ENCODE measurements at places on chromosomes 11 and 22. TPM values are rescaled to one million over a fixed set of nuclear protein-coding genes. Genes with fewer than 3 reads are reported as not detected.

GRCh38 chr11:45057938-45058646, 88.3 kb upstream of the PRDM11 start:
- H3K27ac ChIP-seq: no peak overlapping the region
- no peaks in the 10 kb centered on the region for H3K36me3 ChIP-seq
- no peaks in the 10 kb centered on the region for H3K4me1 ChIP-seq
- H3K27me3 ChIP-seq: no peaks in the 10 kb centered on the region
- no peak overlapping the region for H3K4me3 ChIP-seq
- no peak for DNase-seq

DNA sequence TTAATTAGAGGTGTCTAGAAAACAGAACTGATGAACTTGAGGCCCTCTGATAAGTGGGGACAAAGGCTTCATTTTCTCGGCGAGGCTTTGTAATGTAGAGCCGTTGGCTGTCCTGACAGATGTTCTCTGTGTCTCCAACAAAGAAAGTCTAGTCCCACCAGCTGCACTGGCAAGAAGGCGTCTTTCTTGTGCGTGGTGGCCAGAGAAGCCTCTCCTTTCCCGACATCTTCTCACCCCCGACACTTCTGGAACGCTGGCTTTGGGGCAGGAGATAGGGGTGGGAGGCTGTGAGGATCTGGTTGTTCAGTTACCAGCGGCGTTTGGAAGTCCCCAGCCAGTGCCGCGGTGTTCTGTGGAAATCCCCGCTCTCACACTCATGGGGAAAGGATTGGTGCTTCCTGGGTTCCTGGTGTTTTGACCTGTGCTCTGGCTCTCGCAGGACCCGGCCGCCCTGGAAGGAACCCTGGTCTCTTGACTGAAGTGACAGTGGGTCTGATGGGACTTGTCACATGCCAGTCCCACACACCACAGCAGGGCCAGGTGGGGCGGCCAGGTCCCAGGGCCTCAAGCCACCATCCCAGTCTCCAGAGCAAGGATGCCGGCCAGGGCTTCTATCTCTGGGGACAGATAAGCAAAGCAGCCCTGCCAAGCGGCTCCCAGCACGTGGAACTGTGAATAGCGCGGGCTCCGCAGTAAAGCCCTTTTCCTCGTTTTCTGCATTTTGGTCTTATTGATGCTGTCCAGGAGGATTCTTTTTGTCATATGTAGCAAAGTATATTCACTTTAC, 23.2 kb downstream of the FADS2 start:
- DNase-seq: no peak
- no peaks in the 10 kb centered on the region for H3K27me3 ChIP-seq
- H3K27ac ChIP-seq: no peak overlapping the region
- peaks cover 10% of the 10 kb centered on the region for H3K36me3 ChIP-seq

The NUP160 gene
- total RNA-seq: 53.9 TPM

The SLC22A25 gene
- total RNA-seq: not detected

GRCh38 chr22:25402160-25402500, 162.3 kb upstream of the GRK3 start:
- peaks cover 71% of the 10 kb centered on the region for H3K4me1 ChIP-seq
- H3K4me3 ChIP-seq: peak overlapping the region; percentile 87
- DNase-seq: no peak
- H3K27me3 ChIP-seq: no peaks in the 10 kb centered on the region

DNA sequence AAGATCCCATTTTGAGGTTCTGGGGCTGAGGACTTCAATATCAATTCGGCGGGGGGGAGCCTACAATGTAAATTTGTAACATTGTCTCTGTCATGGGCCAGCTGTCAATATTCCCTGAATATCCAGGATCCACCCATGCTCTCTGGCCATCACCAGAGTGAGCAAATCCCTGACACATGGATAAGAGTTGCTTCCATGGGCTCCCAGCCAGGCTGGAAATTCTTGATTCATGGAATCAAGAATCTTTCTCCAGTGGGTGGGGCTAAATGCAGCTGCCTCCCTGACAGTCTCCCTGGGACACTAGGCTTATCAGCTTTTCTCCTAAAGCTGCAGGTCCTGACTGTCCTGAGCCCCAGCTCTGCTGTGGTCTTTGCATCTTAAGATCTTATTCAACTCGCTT, 86.9 kb upstream of the IGLL5 start:
- no peak overlapping the region for H3K4me3 ChIP-seq
- no peaks in the 10 kb centered on the region for H3K4me1 ChIP-seq
- no peak for DNase-seq
- H3K27me3 ChIP-seq: no peaks in the 10 kb centered on the region
- H3K36me3 ChIP-seq: no peaks in the 10 kb centered on the region

- no peak overlapping the region for H3K27ac ChIP-seq
- DNase-seq: no peak
- no peak overlapping the region for H3K4me3 ChIP-seq
- H3K27me3 ChIP-seq: no peaks in the 10 kb centered on the region
- H3K4me1 ChIP-seq: no peaks in the 10 kb centered on the region
Measured at GRCh38 chr22:44206696-44207095, 26.0 kb downstream of the PARVG start.

The PI4KA gene
- total RNA-seq: 63.1 TPM

The IFITM5 gene
- total RNA-seq: not detected

The PRG3 gene
- total RNA-seq: not detected

DNA sequence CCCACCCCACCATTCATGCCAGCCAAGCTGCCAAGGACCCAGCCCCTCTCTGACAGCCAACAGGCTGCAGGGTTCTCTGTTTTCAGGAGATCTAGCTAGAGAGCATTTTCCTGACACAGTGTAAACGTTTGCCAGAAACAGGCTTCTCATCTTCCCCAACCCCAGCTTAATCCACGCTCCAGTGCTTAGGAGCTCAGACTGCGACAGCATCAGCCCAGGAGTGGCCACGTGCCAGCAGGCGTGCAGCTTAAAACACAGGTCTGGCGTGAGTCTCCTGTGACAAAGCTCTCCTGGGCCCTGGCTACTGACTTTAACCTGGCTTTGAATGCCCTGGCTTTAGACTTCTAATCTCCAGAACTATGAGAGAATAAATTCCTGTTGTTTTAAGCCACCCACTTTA, 66.6 kb downstream of the GALNT18 start:
- no peaks in the 10 kb centered on the region for H3K36me3 ChIP-seq
- H3K4me1 ChIP-seq: no peaks in the 10 kb centered on the region
- H3K4me3 ChIP-seq: no peak overlapping the region

DNA sequence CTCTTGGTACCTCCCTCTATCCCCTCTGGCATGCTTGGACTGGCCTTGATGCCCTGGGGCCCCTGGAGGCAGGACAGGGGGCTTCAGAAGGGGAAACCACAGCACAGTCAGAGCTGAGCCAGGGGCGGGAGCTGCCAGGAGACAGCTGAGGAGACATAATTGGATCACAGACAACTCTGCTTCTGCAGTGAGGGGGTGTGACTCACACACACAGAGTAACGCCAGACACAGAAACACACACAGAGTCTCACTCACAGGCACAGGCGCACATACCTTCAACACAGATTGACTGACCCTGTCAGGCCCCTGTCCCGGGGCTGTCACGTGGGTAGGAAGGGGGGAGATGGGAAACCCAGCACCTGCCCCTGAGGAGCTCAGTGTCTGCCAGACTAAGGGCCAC, 20.6 kb downstream of the STARD10 start:
- DNase-seq: no peak
- no peak overlapping the region for H3K4me3 ChIP-seq
- H3K36me3 ChIP-seq: no peaks in the 10 kb centered on the region
- no peaks in the 10 kb centered on the region for H3K27me3 ChIP-seq

DNA sequence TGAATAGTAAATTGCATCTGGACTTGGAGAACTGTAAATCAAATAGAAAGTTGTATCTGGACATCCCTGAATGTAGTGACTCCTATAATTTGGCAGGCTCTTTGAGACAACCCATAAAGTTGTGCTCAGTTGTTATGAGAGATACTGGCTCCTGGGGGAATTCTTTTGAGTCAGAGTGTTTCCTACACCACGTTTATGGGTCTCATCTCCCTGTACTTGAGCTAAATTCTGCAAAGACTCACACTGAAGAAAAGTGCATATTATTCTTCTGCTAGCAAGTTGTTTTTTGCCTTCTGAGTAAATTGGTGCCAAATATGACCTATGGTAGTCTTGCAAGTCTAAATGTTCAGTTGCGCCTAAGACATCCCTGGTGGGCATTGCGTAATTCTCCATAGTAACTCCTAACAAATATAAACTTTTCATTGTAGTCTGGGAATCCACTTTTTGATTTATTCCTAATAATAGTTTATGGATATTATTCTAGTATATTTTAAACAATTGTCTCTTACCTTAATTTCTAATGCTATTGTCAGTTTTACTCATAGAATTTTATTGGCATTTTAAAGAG, 5.0 kb downstream of the ZNF215 start:
- DNase-seq: no peak
- peaks cover 32% of the 10 kb centered on the region for H3K27me3 ChIP-seq
- no peak overlapping the region for H3K4me3 ChIP-seq

DNA sequence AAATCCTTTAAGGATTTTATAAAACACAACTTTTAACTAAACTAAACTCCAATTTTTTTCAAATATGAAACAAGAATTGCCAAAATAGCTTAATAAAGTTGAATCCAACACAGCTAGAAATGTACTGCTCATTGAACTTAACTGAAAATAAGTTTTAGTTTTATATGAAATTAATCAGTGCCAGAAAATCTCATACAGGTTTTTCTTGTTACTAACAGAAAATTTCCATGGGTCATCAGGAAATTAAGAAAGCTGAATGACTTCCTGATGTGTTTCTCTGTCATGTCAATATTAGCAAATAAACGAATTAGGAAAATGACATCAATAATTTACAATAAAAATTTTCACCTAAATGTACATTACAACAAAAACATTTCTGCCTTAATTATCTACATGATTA, 3.5 kb downstream of the CCDC73 start:
- H3K4me1 ChIP-seq: peaks cover 7% of the 10 kb centered on the region
- H3K36me3 ChIP-seq: no peaks in the 10 kb centered on the region
- peaks cover 10% of the 10 kb centered on the region for H3K27me3 ChIP-seq
- no peak overlapping the region for H3K4me3 ChIP-seq
- H3K27ac ChIP-seq: no peak overlapping the region

DNA sequence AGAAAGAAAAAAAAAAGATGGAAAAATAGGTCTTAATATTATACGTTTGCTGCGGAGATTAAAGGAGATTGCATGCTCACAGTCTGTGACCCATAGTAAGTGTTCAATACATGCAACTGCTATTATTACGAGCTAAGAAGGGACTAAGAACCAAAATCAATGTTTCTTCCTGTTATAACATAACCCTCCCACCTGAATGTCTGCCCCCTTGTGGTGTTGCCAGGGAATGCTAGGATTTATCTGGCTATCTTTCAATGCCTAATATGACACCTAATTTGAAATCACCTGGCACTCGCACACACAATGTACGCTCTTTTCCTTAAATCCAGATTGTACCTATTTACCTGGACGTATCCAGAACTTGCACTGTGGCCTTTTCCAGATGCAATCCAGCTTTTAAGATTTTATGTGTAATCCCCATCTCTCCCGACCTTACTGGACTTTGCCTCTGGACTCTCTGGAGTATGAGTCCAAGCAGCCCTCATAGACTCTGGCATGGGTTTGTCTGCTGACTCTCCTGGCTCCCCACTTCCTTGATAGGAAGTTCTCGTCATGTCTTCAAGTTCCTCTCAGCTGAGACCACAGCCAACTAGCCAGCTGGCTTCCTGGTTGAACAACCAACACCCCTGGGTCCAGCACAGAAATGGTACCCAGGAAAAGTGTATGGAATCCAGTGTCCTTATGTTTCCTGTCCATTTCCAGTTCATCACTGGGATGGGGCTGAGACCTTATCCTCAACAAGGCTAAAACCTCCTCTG, 151.5 kb downstream of the CCDC34 start:
- H3K4me1 ChIP-seq: no peaks in the 10 kb centered on the region
- H3K27ac ChIP-seq: no peak overlapping the region
- H3K36me3 ChIP-seq: no peaks in the 10 kb centered on the region
- DNase-seq: peak; percentile 6

The VWCE gene
- 7.7 TPM for total RNA-seq

GRCh38 chr11:72743321-72744221, 8.6 kb downstream of the ARAP1 start:
- H3K36me3 ChIP-seq: no peaks in the 10 kb centered on the region
- H3K27ac ChIP-seq: peak overlapping the region; percentile 60
- no peak overlapping the region for H3K4me3 ChIP-seq
- H3K4me1 ChIP-seq: peaks cover 52% of the 10 kb centered on the region

The LRRC74B gene
- total RNA-seq: not detected

DNA sequence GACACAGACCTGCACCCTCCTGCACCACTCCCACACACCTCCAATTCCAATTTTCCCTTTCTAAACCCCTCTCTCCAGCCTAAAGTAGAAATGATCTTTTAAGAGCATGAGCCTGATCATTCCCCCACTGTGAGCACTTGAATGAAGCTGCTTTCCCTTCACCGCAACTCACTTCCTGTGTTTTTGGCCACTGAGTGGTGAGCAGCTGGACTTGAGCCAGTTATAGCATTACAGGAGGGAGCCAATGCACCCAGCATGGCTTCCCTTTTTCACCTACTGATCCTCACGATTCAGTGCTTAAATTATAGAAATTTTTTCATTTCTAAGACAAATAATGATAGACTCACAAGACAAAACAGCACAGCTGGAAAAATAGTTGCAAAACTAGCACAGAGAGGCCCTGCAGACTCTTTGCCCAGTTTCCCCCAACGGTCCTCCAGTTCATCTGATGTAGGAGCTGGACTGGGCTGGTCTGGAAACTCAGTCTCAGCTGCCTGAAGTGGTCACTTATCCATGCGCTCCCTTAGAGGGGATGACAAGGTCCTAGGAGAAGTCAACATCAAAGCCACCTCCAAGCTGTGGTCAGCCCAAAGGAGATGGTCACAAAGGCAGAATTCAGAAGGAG, 9.7 kb upstream of the APOL4 start:
- H3K27ac ChIP-seq: no peak overlapping the region
- peaks cover 7% of the 10 kb centered on the region for H3K4me1 ChIP-seq
- peaks cover 51% of the 10 kb centered on the region for H3K27me3 ChIP-seq

GRCh38 chr22:50304528-50305392, 2.7 kb downstream of the PLXNB2 start:
- peaks cover 7% of the 10 kb centered on the region for H3K4me1 ChIP-seq
- H3K27me3 ChIP-seq: peaks cover 6% of the 10 kb centered on the region
- no peaks in the 10 kb centered on the region for H3K36me3 ChIP-seq
- no peak overlapping the region for H3K27ac ChIP-seq

- no peak overlapping the region for H3K4me3 ChIP-seq
- no peaks in the 10 kb centered on the region for H3K27me3 ChIP-seq
- H3K4me1 ChIP-seq: peaks cover 11% of the 10 kb centered on the region
- peaks cover 3% of the 10 kb centered on the region for H3K36me3 ChIP-seq
Measured at GRCh38 chr11:76073724-76074123, 132.6 kb downstream of the WNT11 start.

The UCP3 gene
- total RNA-seq: 5.4 TPM

All from activated T-cell treated with anti-CD3 and anti-CD28 coated beads, Interleukin-2, amount 50 U/mL, for 72 hours (primary cell).